ENCODE measurements at places on chromosomes 1 and 21. TPM values are rescaled to one million over a fixed set of nuclear protein-coding genes. Genes with fewer than 3 reads are reported as not detected.

Gene KMO
- not detected for total RNA-seq

DNA sequence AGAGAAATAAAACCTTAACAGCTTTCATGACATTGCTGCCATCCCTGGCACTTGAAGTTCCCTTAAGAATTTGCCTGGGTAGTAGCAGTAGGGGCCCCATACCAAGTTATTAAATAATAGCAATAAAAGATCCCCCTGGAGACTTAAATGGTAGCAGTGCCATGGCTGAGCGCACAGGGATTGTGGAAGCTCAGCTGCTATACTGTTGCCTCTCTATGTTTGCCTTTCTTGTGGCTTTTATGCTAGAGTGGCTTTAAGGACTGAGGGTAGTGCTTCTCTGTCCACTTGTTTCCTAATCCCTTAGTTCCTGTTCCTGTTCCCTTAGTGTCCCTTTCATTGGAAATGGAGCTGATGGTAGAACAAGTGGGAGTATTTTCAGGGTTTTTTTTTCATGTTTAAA lies 42.1 kb downstream of the NCF2 start:
- DNase-seq: no peak

GRCh38 chr1:224851848-224852261 lies 77.6 kb upstream of the DNAH14 start:
- DNase-seq: no peak

Gene MMP23B
- total RNA-seq: 35.2 TPM

GRCh38 chr1:93324486-93325464 lies 20.9 kb upstream of the DR1 start:
- peak; percentile 73 for DNase-seq

GRCh38 chr1:1020000-1020404 lies at the start of gene AGRN:
Gene AGRN (plus strand): TSS chr1:1020120. CDS start chr1:1020173, 53 bp downstream.
- no peak for DNase-seq

Gene PEAR1
- total RNA-seq: 10.8 TPM

DNA sequence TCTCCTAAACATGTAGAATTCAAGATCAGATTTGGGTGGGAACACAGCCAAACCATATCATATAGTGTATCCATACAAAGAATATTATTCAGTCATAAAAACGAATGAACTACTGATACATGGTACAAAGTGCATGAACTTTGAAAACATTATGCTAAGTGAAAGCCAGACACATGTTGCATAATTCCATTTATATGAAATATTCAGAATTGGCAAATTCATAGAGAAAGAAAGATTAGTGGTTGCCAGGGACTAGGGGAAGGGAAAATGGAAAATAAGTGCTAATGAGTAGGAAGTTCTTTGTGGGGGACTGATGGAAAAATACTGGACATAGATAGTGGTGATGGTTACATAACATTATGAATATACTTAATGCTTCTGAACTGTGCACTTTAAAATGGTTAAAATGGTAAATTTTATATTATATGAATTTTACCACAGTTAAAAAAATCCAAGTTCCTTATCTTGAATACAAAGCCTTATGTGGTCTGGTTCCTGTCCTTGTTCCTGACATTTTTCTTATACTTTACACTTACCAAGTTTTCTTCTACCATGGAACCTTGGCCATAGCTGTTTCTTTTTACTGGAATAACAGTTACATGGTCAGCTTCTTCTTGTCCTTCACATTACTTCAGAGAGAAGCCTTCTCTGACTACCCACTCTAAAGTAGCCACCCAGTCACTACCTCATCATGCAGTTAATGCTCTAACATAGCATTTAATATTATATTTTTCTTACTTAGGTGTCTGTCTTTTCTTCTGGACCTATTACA lies 64.0 kb downstream of the CCDC18 start:
- peak; percentile 14 for DNase-seq

- DNase-seq: no peak
Measured at GRCh38 chr21:44734026-44734745, 22.8 kb upstream of the TSPEAR start.

Gene METTL13
- 19.6 TPM for total RNA-seq

- DNase-seq: no peak
Measured at GRCh38 chr1:44682883-44683265, 8.4 kb downstream of the ARMH1 start.

- no peak for DNase-seq
Measured at GRCh38 chr1:86823386-86823785, 90.5 kb downstream of the SELENOF start.

- peak; percentile 60 for DNase-seq
Measured at GRCh38 chr21:44926331-44927101, 5.8 kb upstream of the ITGB2 start.

Gene TSPEAR
- total RNA-seq: 0.08 TPM

Gene TEX38
- total RNA-seq: not detected

DNA sequence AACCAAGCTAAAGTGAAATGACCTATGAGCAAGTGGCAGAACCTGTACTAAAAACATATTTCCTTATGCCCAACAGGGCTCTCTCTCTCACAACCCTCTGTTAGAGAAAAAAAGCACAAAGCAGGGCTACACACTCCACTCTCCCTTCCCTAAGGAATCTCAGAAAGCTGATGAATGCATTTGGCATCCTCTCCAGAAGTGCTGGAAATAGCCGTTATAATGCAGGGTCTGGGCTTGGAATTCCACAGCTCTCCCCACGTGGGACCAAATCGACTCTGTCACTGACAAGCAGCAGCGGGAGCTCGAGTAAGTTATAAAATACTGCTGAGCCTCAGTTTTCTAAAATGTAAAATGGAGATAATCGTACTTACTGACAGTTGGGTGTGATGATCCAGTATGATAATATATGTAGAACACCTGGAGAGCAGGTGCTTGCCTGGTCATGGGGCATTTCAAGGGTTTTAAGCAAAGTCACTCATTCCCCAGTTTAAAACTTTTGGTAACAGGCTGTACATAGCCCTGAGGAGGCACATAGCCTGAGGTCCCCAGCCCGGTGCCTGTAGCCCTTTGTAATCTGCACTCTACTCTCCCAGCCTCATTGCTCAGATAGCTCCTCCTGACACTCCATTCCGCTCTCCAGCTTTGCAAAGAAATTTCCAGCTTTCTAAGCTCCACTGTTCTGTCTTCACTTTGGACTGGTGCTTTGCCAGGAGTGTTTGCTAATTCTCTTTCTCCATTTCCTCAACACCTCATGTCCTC lies 175.6 kb upstream of the DAB1 start:
- peak; percentile 15 for DNase-seq

DNA sequence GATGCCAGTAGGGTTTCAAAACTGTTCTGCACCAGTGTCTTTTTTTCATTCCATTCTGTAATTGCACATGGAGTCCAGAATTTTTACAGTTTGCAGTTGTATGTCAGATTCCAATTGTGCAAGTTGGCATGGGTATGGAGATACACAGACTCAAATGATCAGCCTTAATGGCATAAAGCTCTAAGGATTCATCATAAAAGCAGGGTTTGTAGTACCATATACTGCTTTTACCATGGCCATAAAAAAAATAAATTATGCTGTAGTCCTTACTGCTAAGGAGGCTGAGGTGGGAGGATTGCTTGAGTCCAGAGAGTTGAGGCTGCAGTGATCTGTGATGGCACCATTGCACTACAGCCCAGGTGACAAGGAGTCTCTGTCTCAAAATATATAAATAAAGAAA lies 10.3 kb downstream of the MTARC1 start:
- DNase-seq: no peak

Gene CRP
- not detected for total RNA-seq

DNA sequence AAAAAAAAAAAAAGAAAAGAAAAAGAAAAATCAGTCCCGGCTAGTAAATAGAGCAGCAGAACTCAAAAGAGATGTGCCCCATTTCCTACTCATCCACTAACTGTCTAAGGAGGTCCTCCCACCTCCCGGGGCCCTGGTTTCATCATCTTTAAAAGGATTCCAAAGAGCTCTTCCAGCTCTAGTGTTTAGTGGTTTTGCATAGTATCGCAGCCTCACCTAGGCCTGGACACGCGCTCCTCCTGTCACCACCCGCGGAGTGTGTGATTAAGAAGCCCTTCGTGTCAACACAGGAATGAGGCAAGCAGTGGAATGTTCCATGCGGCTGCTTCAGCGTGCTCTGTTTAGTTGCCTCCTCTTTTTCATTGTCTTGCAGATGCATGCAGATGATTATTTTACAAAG lies 49.0 kb downstream of the LBR start:
- DNase-seq: peak; percentile 33

- DNase-seq: no peak
Measured at GRCh38 chr21:34202553-34203372, 129.4 kb downstream of the MRPS6 start.

DNA sequence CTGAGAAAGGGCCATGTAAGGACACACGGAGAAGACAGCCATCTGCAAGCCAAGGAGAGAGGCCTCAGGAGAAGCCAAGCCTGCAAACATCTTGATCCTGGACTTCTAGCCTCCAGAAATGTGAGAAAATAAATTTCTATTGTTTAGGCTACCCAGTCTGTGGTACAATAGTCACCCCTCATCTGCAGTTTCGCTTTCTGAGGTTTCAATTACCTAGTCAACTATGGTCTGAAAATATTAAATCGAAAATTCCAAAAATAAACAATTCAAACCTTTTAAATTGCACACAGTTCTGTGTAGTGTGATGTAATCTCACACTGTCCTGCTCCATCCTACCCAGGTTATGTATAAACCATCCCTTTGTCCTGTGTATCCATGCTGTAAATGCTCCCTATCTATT lies 52.6 kb downstream of the ZNF644 start:
- DNase-seq: no peak

Gene CLIC6
- 0.18 TPM for total RNA-seq

DNA sequence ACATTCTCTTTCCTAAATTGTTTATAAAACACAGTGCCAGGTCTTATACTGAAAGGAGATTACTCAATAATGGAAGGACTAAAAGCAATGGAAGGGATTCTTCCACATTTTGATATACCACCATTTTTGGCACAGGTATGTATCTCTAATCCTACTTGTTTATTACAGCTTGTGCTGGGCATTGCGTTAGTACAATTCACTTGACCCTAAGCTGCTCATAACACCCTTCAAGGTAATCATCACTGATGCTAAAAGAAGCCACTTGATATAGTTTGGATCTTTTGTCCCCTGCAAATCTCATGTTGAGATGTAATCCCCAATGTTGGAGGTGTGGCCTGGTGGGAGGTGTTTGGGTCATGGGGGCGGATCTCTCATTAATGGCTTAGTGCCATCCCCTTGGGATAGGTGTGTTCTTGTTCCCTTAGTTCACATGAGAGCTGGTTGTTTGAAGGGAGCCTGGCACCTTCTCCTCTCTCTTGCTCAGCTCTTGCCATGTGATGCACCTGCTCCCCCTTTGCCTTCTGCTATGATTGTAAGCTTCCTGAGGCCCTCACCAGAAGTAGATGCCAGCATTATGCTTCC lies 71.1 kb downstream of the NIBAN1 start:
- DNase-seq: peak; percentile 24

DNA sequence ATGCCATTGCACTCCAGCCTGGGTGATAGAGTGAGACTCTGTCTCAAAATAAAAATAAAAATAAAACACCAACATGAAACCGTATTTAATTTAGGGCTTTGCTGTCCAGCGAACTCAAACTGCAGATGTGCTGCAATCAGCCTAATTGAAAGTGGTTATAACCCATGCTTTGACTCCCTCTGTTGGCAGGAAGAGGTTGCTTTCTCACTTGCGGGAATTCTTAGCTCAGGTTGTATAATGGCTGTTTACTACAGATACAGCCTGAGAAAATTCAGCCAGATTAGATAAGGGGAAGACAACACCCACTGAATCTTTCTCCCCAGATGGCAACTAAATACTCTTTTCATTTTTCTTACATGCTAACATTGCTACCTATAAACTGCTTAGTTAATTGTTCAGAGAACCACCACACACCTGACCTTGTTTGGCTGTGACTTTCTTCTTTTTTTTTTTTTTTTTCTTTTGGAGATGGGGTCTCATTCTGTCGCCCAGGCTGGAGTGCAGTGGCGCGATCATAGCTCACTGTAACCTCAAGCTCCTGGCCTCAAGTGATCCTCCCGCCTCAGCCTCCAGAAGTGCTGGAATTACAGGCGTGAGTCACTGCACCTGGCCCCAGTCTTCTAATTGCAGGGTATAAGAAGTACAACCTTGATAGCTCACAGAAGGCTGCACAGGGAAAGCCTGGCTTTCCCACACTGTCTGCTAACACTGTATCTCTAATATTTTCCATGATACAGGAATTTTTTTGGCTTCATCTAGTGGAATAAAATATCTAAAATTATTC lies 34.6 kb downstream of the DNTTIP2 start:
- DNase-seq: peak; percentile 91

DNA sequence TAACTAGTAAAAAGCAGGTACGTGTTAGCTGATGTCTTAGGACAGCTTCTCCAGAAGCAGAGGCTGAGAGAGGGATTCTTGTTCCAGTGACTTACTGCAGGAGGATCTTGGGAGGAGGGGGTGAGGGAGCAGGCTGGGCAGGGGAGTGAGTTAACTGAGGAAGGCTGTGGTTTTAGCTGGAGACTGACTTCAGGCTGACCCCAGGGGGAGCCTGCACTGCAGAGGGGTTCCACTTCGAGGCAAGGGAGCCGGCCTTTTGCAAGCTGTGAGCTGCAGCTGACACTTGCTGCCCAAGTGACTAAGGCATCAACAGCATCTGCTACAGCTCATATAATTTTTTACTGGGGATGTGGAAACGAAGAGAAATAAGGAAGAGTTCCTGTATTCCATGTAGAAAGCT lies 50.4 kb upstream of the SOD1 start:
- no peak for DNase-seq

GRCh38 chr1:233668725-233669294 lies 54.9 kb downstream of the KCNK1 start:
- peak; percentile 84 for DNase-seq

DNA sequence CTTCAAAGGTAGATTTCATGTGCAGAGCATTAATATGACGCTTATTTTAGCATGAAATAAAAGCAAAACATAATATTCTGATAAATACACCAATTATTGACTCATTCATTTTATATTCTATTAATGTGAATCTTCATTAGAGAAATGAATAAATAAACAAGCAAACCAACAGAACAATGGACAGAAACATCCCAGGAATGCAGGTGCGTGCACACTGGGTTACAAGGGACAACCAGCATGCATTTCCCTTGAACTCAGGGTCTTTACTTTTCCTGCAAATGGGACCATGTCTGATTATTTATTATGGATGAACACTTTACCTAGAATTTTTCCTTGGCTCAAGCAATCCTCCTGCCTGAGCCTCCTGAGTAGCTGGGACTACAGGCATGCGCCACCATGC lies 13.5 kb downstream of the LRRC53 start:
- no peak for DNase-seq

DNA sequence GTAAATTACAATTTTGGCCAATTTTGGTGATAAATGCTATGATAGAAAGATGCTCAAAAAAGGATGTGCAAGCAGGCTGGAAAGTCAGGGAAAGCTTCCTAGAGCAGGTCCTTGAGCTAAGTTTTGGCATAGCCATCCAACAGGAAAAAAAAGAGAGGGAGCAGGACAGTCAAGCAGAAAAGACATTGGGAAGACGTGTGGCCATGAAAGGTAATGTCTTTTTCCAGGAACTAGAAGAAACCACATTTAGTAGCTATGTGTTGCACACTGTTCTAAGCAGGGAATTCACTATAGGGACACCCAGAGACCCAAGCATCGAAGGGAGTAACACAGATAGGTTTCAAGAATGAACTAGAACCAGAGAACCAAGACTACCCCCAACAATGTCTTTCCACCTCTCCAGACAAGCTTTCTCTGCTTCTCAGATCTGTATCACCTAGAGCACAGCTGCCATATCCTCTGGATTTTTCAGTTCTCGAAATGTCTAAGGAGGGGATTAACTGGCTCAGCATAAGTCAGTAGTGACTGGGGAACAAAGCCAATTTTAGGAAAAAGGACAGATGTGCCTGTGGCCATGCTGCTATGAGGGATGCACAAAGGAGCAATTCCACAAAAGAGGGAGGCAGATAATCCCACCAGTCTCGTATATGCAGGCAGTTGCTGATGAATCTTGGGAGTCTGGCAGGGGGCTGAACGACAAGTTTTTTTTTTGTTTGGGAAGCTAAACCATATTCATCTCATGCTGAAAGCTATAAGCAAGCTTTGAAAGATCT lies 97.1 kb upstream of the DAB1 start:
- DNase-seq: no peak
